ENCODE measurements at places on chromosomes 11 and 22.

DNA sequence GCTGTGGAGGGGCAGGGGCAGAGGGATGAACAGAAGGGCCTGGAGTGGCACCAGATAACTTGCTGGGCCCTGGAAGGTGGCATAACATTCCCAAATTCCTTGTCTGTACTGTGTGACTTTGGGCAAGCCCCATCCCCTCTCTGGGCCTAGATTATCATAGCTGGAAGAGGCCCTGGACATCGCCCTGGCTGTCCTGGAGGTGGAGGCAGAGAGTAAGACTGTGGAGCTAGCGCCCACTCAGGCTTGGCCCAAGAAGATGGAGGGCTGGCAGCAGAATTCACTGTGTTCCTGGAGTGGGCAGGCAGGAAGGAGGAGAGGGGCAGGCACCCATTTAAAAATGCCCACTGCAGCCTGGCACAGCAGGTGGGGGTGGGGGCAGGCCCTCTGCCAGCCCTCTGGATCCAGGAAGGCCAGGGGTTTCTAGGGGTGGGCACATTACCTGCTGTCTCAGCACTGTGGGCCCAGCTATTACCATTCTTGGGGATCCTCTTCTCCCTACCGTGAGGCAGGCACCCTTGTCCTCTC lies 22.6 kb downstream of the ARHGEF17 start:
- no peak for DNase-seq

- DNase-seq = no peak
These were observed 4.0 kb downstream of the THAP12 start for GRCh38 chr11:76376746-76377558.

DNA sequence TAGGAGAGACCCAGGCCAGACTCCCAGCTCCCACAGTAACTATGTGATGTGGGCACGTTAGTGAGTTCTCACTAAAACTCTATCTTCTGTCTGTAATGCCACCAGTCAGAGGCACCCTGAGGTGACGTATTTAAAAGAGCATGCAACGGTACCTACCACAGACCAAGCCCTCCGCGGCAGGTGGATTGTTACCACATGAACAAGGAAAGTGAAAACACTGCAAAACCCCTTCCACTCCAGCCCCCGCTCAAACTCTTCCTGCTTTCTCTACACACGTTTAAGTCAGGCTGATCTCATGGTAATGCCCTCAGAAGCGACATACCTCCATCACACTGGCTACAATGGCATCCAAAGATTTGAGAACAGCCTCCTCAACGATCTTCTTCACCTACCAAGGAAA lies 36.7 kb downstream of the SERPIND1 start:
- peak; percentile 7 for DNase-seq

GRCh38 chr11:70191495-70192140 lies 11.5 kb upstream of the FADD start:
- DNase-seq = peak; percentile 68

DNA sequence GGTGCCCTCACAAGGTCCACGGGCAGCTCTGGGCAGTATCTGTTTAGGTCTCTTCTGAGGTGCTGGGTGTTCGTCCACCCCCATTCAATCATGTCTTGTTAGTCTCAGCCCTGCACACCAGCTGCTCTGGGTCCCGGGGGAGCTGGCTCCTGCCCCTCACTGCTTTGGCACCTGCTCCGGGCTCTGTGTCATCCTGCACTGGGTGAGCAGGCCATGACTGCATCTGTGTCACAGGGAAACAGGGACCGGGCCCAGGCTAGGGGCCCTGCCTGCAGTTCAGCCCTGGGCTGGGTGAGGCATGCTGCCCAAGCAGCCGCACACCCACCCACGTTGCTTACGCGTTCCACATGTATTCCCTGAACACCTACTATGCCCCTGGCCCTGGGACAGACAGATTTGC lies 43.9 kb downstream of the ELFN2 start:
- no peak for DNase-seq

DNA sequence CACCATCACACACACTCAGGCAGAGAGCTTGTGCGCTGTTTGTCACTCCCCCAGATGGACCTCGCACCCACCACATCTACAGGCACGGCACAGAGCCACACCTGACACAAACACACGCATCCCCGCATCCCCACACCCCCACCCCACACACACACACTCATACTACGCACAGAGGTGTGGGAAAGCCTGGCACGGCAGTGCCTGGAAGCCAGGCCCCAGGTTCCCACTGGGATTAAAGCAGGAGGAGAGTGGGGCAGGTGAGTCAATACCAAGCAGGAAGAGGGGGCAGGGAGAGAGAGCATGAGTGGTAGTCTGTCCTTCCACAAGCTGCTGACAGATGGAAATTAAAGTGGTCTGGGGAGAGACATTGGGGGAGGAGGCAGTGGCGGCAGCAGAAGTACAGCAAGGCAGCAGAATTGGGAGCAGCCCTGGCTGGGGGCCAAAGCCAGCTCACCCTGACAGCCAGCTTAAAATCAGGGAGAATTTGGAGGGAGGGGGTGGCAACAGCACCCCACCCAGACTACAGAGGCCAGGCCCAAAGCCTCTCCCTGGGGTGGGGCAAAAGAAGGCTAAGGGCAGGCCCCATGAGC lies 20.7 kb downstream of the TNKS1BP1 start:
- no peak for DNase-seq

GRCh38 chr11:33894398-33894746 lies 2.5 kb upstream of the LMO2 start:
- no peak for DNase-seq

DNA sequence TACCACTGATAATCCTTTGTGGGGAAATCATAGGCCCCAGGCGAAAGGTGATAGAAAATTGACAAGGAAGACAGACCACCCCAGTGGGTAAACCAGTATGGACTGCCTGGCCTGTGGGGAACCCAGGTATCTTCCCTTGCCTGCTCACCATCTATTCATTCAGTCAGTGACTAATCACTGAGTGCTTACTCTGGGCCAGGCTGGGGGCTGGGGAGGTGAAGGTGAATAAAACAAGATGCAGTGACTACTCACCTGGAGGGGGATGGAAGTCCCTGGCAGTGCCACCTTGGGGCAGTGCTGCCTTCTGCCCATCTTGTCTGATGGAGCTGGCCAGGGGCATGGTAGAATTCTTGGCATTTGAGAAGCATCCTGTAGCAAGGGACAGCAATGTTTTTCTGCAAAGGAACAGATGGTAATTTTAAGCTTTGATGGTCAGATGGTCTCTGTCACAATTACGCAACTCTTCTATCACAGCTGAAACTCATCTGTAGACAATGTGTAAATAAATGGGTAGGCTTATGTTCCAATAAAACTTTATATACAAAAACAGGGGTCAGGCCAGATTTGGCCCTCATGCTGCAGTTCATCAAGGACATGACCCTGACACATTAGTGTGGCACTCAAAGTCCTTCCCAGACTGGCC lies 4.6 kb downstream of the ISX start:
- DNase-seq = no peak

DNA sequence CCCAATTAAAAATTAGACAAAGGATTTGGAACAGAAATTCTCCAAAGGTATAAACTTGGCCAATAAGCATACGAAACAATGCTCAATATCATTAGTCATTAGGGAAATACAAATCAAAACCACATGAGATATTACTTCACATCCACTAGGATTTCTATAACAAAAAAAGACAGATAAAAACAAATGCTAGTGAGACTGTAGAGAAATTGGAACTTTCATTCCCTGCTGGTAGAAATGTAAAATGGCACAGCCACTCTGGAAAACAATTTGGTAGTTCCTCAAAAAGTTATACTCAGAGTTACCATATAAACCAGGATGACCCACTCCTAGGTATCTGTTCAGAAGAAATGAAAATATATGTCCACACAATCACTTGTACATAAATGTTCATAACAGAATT lies 71.6 kb downstream of the RPL27A start:
- no peak for DNase-seq

- DNase-seq = no peak
These were observed 56.6 kb downstream of the KCNC1 start for GRCh38 chr11:17791144-17791543.

DNA sequence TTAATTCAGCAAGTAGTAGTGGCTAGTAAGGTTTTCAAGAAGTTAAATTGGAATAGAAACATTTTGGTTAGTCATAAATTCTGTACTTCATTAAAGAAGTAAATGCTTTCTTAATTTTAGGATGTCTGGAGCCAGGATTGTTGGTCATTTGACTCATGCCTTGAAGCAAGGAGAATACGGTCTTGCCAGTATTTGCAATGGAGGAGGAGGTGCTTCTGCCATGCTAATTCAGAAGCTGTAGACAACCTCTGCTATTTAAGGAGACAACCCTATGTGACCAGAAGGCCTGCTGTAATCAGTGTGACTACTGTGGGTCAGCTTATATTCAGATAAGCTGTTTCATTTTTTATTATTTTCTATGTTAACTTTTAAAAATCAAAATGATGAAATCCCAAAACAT lies 25.8 kb downstream of the ACAT1 start:
- no peak for DNase-seq

DNA sequence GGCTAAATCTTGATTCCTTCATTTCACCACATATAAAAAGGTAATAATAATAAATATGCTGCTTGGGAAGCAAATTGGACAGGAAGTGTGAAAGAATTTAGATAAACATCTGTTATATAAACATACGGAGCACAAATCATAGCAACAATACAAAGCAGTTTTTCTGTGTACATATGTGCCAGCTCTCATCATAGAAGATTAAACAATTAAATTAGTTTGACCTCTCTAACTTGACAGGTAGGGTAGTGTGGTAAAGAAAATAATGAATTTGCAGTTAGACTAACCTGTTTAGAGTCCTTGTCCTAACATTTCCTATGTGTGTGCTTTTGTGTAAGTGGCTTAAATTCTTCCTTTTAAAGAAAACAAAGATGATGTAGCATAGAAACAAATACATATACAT lies 995.7 kb upstream of the TENM4 start:
- DNase-seq = no peak

GRCh38 chr22:46589141-46589748 lies 30.9 kb upstream of the GRAMD4 start:
- no peak for DNase-seq

DNA sequence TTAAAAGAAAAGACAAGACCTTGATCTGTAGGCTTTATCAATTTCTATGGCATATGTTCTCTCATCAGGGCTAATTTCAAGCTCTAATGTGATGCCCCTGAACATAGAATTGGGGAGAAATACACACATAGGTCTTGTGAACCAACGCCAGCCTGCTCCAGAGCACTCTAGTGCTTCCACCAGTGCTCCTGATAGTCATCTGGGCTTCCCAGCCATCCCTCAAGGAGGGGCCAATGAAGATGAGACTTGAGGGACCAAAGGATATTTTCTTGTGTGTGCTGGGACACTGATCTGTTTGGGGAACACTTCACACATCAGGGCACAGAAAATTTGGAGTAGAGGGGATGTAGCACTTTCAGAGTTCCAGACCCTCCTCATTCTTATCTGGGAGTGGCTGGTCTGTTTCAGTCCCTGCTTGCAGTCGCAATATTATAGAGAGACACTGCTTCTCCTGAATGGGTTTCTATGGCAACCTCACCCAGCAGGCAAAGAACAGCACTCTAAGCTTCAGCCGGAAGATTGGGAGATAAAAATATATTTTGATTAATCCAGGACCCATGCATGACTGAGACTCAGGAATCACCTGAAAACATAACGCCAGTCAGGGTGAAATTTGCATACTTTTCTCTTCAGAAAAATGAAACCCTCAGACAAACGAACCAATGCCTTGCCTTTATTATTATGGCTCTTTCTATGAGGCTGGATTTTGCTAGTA lies 28.4 kb upstream of the SCN3B start:
- DNase-seq = no peak

DNA sequence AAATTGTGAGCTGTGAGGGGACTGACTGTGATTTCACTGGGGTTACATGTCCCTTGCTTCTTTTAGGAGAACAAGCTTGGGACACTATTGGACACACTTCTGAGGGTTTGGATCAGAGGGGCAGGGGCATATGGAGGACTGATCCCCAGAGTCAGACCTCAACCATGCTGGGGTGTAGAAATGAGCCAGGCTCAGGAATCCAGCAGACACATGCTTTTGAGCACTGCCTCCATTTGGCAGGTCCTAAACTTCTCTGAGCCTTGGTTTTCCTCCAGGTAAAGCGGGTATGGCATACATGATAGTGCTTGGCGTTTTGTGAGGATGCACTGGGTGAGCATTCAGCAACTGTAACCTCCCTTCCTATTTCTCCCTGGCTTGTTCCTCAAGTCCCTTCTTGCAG lies 74.7 kb downstream of the ADAMTS15 start:
- no peak for DNase-seq

DNA sequence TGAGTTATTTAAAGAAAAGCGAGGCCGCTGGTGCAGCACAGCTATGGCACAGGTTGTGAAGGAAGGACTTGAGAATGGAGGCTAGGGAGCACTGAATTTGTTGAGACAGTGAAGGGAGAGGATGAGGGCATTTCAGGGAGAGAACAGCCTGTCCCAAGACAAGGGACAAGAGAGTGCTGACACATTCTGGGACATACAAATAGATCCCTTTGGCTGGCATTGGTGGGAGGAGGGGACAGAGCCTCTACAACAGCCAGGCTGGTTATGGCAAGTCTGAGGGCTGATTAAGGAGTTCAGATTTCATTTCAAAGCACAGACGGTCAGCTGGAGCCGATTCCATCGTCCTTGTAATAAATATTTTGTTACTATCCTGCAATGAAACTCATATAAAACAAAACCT lies 1.7 kb upstream of the SLC29A2 start:
- DNase-seq = no peak

DNA sequence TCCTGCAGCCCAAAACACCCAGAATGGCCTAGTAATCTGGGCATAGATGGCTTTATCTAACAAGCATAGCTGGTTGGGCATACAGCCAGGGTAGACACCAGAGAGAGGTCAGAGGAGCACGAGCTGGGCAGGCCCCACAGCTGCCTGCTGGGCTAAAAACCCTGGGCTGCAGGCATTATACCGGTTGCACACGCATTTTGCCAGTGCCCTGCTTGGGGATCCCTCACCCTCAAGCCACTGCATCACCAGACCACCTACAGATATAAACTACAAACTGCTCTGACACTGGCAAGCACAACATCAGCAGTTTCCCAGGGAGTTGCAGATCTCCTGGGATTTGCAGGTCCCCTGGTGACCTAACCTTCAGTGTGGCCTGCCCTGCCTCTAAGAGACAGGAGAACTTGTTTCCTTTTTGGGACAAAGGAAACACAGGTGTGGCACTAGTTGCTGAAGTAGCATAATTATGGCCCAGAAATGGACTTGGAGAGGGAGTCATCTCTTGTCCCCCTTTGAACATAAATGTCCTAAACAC lies 79.1 kb upstream of the SC5D start:
- no peak for DNase-seq

DNA sequence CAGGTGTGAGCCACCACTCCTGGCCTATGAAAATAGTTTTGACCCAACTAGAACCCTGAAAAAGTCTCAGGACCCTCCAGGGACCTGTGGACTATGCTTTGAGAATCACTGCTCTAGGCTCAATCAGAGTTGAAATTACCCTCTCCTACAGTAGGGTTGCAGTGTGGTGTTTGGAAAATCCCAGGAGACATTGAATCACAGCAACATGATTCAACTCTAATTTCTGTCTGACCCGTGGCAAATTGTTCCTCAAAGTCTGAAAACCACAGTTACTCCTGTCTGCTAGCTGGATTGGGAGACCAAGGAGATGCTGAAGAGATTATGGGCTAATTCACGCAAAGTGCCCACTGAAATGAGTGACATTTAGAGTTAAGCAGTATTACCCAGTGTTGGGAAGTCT lies 5.4 kb upstream of the MTMR3 start:
- DNase-seq = no peak
